ENCODE measurements at places on chromosomes 16 and 17. TPM values are rescaled to one million over a fixed set of nuclear protein-coding genes. Genes with fewer than 3 reads are reported as not detected.

Gene POLR3E
- total RNA-seq: 135 TPM

- peaks cover 72% of the 10 kb centered on the region for H3K4me1 ChIP-seq
- no peak for DNase-seq
- 0 out of 2 replicates have a peak, but pooled peaks cover 1% of the 10 kb centered on the region for H3K36me3 ChIP-seq
- no peaks in the 10 kb centered on the region for H3K27me3 ChIP-seq
- H3K4me3 ChIP-seq: no peak overlapping the region
Measured at GRCh38 chr17:66488864-66489263, 186.5 kb downstream of the PRKCA start.

GRCh38 chr17:40072040-40072734 is 9.4 kb downstream of the THRA start:
- peak overlapping the region; percentile 41 for H3K27ac ChIP-seq
- H3K27me3 ChIP-seq: no peaks in the 10 kb centered on the region
- H3K36me3 ChIP-seq: 0 out of 2 replicates have a peak, but pooled peaks cover 1% of the 10 kb centered on the region
- peak; percentile 46 for DNase-seq

DNA sequence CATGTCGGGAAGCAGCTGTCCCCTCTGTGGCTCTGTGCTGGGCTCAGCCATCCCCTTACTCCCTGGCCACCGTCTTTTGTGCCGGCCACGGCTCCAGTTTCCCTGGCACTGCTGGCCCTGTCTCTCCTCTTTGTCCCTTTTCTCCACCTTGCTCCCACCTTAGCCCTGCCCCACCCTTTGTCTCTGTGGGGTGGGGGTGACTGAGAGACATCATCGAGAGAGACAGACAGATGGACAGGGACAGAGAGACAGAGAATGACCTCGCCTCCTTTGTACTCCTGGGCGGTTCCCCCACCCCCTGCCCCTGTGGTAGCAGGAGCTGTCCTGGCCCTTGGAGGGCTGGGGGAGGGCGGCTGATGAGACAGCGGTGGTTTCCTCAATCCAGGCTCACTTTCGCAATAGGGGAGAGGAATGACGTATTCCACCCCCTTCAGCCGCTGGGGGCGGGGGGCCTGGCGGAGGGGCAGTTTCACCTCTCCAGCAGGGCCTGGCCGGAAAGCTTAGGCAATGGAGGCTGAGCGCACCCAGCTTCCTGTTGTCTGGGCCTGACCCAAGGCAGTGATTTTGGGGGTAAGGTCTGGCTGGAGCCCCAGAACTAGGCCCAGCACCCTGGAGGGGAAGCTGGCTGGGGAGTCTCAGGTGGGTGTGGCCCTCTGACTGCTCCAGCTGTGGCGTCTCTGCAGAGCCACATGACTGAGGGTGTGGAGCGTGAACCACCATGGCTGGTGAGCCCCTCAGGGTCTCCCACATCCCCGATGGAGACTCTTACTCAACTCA is 7.3 kb downstream of the FMNL1 start:
- no peaks in the 10 kb centered on the region for H3K36me3 ChIP-seq
- H3K27me3 ChIP-seq: peaks cover 10% of the 10 kb centered on the region
- H3K27ac ChIP-seq: no peak overlapping the region
- DNase-seq: peak; percentile 56
